ENCODE measurements at places on chromosomes 4 and X.

DNA sequence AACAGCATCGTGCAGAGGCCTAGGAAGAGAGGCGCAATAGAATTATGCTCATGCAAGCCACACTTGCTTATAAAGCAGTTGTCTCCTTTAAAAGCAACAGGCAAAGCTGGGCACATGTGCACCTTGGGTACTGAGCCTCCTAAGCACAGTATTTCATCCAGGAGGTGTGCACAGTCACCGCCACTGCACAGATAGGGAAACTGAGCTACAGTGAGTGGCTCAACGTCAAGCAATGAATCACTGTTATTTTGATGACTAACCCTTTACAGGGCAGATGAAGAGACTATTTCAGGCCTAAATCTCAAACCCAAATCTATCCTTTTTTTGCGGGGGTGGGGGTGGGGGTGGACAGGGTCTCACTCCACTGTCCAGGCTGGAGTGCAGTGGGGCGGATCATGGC is 42.3 kb downstream of the BCOR start:
- DNase-seq = no peak

- DNase-seq = peak; percentile 76
Measured at GRCh38 chr4:122765692-122766352, 33.3 kb downstream of the BBS12 start.

GRCh38 chrX:150155436-150156035 is 207.6 kb upstream of the MAMLD1 start:
- no peak for DNase-seq

- DNase-seq = no peak
Measured at GRCh38 chr4:75655562-75655961, 17.6 kb downstream of the G3BP2 start.

- no peak for DNase-seq
Measured at GRCh38 chr4:103648541-103648940, 71.2 kb downstream of the TACR3 start.

- DNase-seq = no peak
Measured at GRCh38 chr4:83591730-83592129, 55.8 kb downstream of the GPAT3 start.

DNA sequence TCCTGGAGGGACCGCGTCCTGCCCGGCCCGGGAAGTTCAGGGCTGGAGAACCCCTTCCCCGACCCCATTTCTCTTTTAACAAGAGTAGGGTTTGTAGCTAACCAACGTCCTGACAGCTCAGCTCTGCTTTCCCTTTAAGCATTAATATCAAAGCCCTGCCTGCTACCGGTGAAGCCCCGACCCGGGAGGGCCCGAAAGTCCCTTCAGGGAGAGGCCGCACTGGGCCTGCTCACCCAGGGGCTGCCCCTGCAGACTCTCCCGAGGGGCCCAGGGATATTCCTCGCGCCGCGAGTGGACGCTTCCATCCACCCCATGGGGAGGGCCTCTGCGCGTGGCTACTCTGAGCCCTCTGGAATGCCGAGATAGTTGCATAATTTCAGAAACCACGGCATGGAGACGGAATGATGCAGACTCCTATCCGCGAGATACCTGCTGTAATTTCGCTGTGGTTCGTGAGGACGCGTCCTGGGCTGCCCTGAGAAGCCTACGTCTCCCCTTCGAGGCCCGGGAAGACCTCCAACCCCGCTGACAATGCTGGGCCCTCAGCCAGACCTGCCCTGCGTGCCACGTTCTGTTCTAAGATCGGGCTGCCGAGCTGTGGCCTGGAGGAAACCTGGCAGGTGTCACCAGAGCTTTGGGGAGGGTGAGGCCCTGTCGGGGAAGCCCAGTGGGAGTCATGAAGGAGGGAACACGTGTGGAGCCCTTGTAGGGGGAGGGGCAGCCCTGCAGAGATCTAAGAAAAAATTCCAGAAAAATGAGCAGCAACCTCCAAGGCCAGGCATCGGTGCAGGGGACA is 999 bp upstream of the CTBP1 start:
- no peak for DNase-seq

DNA sequence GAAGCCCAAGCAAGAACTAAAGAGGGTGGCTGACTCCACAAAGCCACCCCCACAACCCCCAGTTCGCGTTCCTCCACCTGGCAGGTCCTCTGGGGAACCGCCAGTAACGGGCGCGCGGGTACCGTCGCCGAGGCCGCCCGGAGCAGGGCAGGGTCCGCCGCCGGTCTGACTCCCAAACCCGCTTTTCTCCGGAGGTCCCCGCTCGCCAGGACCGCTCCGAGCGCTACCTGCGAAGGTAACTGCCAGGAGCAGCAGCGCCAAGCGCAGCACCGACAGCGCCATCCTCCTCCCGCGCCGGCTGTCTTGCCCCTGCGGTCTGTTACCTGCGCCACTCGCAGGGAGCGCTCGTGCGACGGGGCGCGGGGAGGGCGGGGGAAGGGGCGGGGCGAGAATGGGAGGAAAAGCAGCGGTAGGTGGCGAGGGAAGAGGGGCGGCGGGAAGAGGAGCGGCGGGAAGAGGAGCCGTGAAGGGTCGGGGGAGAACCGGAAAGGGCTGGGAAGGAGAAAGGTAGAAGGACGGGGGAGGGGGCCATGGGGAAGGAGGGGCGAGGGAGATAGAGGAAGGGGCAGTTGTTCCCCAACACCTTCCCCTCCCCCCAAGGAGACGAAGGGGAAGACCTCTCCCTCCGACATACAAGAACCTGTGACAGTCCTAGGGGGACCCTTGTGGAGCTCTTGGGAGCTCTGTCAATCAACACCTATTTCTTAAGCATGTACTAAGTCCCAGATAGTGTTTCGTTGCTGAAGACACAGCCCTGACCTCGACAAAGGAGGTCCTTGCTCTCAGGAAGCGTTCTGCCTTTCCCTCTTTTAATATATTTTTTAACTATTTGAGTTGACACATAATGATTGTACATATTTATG is at the start of gene SPINK2:
Gene SPINK2, minus strand, starts transcription at position 321 of the 863 bp plus-strand sequence. Its CDS starts 39 bp downstream, at position 282.
- no peak for DNase-seq

DNA sequence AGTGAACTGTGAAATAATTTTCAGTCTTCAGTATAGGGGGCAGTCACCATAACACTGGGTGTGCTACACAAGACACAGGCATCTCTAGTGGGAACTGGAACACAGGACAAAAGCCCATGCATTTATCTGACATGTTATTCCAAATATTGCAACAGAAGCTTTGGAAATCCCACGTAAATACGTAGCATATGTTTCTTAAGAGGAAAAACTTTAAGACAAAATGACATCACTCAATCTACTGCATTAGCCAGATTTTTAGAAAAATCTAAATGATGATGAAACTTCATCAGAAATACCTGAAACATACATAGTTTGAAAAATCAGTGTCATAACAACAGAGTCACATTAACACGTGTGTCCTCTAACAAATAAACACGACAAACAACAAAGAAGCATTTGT is 14.5 kb downstream of the SHISA3 start:
- DNase-seq = no peak

GRCh38 chr4:1407657-1408333 is 1.6 kb upstream of the NKX1-1 start:
- no peak for DNase-seq

- no peak for DNase-seq
Measured at GRCh38 chr4:102640669-102641068, 120.1 kb downstream of the MANBA start.

DNA sequence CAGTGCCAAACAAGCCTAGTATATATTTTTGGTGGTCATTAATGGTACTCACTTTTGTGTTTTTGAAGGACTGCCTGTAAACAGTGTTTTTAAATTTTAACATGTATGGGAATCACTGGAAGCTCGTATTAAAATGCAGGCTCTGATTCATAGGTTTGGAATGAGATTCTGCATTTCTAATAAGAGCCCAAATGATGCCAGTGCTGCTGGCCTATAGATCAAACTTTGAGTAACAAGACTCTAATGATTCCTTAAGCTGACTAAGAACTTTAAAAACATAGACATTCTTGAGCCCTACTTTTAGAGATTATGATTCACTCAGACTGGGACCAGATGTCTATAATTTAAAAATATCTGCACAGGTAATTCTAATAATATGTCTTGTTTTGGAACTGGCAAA is 823.2 kb upstream of the LCORL start:
- no peak for DNase-seq

GRCh38 chrX:24945009-24945408 is 70.8 kb downstream of the ARX start:
- no peak for DNase-seq

DNA sequence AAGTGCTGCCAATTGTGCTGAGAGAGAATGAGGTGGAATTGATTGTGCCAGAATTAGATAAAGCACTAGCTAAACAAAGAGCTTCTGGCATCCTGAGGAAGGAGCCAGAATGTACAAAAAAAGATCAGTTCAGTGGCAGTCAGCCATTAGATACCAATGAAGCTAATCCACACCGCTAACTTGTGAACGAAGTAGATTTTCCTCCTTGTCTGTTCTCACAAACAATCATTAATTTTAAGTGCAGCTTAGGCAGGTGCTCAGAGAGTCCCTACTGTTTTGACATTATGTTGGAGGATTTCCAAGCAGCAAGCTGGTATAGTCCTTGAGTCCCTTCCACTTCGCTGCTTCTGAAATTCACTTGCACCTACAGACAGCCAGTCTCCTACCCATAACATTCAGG is 617.4 kb downstream of the CENPC start:
- no peak for DNase-seq

GRCh38 chrX:131741103-131741581 is 197.3 kb downstream of the OR13H1 start:
- DNase-seq = no peak

DNA sequence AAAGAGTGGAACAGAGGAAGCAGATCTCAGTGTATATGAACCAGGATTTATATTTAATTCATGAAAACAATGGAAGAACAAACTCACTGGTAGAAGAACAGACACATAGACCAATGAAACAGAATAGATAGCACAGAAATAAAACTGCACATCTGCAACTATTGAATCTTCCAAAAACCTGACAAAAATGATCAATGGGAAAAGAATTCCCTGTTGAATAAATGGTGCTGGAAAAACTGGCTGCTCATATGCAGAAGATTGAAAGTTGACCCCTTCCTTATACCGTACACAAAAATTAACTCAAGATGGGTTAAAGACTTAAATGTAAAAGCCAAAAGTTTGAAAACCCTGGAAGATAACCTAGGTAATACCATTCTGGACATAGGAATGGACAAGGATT is 391.0 kb downstream of the MAGEB5 start:
- DNase-seq = no peak

GRCh38 chr4:4582653-4583052 is 40.8 kb upstream of the STX18 start:
- DNase-seq = no peak

- DNase-seq = no peak
Measured at GRCh38 chrX:13044441-13044840, at the start of gene FAM9C. FAM9C (minus strand) TSS chrX:13044620; CDS start chrX:13043789, 831 bp downstream.

DNA sequence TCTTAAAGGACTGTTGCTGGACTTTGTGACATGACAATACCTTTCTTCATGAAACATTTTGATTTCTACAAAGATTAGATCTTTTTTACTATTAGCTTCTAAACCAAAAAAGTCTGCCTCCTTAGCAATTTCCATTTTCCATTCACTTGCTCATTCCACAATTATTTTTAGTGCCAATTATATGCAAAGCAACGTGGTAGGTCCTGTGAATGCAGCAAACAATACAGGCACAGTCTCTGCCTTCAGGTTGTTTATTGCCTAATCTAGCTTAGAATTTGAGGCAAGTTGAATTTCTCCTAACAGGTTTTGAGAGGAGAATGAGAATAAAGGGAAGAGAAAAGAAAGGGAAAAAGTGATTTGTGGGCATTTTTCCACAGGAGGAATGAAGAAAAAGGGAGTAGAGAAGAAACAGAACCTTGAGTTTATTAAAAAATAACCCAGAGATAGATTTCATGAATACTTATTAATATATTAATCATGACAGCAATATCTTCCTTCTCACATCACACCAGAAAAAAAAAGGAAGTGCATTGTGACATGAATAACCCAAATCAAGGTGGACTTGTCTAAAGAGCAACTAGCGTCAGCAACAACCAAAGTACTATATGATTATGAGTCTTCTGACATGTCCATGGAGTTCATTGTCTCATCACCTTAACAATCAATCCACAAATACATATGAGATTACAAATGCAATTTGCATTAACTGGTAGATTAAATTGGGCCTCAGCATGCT is 16.3 kb upstream of the FRYL start:
- DNase-seq = no peak
